Keratinocyte (primary cell): ENCODE measurements at places on chromosomes 1 and 21.

GRCh38 chr21:45539046-45539795 is 3.0 kb downstream of the SLC19A1 start:
- no peak for DNase-seq

GRCh38 chr1:117590273-117590925 is 15.4 kb upstream of the TENT5C start:
- no peak for DNase-seq

- DNase-seq = no peak
These were observed 51.0 kb downstream of the COL18A1 start for GRCh38 chr21:45455674-45456583.

DNA sequence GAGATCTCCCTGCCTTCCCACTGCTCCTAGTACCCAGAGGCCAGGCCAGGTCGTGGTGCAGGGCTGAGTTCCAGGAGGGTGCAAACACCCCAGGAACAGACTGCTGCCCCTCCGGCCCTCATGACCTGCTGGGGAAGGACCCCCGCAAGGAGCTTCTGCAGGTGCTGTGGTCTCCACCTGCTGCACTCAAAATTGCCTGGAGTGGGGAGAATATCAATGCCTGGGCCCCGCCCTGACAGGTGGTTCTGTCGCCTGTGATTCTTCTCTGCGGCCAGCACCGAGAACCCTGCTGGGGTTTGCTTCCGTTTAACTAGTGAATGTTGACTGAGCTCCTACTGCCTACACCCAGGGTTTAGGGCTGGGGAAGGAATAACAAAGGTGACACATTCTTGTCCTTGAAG is 2.1 kb upstream of the TFF3 start:
- no peak for DNase-seq

DNA sequence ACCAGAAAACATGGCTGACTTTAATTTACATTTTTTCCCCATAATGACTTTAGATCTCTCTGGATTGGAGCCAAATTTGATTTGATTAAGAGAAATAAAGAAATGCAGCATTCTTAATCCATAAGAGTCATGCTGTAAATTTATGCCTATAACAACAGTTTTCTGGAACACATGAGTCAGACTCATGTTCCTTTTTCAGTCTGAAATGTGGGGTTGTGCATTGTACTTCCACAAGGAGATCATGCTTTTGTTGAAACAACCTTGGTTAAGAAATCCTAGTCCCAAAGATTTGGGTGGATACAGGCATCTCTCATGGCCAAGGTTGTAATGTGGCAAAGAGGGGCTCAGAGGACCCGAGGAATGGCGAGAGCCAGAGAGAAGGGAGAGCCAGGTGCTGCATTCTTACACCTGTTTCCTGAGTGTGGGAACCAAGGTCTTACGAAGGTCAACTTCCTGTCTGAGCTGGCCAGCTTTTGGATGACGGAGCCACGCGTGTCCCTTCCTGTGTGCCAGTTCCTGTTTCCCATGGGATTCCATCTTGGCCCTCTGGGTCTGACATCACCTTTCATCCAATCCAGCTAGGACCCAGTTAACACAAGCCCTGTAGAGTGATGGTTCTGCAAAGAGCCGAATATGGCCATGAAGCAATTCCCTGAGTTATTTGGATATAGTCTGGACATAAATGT is 23.1 kb downstream of the CLDN14 start:
- DNase-seq = no peak

DNA sequence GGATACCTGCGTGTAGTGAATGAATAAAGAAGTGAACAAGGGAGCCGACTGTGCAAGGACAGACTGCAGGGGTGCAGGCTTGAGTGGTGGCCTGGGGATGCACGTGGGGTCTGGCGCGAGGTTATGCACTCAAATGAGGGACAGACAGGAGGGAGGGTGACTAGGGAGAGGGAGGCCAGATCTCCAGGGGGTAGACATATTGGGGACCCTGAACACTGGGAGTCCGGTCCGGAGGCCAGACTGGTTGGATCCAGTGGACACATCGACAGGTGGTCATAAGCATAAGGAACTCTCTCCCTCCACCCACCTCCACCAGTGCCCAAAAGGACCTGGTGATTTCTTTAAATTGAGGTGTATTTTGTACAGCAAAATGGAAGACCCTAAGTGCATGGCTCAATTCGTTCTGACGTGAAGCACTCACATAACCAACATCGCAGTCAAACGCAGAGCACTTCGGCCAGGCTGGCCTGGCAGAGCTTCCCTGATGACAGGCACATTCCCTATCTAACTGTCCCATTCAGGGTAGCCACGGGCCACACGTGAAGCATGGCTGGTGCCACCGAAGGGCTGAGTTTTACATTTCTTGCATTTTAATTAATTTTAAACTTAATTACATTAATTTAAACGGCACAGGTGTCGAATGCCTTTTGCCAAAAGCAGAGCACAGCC is 14.0 kb downstream of the WNT3A start:
- DNase-seq = no peak

GRCh38 chr1:206002871-206003801 is at the start of gene RAB7B:
Gene RAB7B, minus strand, starts transcription at chr1:206003395. Its CDS starts 9,260 bp downstream, at chr1:205994135.
- no peak for DNase-seq

DNA sequence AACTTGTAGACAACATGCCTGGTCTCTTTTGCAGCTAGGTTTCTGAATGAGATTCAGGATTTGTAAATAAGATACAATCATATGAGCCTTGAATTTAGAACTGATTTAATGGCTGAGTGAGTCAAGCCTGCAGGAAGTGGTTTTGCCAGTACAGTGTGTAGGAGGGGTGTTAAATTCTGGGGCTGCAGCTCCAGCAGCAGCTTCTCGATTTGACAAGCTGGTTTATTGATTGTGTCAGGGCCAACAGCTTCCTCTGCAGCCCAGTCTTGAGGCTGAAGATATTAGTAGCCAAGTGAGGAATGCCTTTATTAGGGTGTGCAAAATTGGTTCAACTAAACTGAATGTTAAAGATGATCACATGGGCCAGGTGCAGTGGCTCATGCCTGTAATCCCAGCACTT is 11.5 kb upstream of the PLA2G5 start:
- peak; percentile 32 for DNase-seq

- DNase-seq = no peak
These were observed 73.4 kb downstream of the SCCPDH start for GRCh38 chr1:246797597-246797996.

DNA sequence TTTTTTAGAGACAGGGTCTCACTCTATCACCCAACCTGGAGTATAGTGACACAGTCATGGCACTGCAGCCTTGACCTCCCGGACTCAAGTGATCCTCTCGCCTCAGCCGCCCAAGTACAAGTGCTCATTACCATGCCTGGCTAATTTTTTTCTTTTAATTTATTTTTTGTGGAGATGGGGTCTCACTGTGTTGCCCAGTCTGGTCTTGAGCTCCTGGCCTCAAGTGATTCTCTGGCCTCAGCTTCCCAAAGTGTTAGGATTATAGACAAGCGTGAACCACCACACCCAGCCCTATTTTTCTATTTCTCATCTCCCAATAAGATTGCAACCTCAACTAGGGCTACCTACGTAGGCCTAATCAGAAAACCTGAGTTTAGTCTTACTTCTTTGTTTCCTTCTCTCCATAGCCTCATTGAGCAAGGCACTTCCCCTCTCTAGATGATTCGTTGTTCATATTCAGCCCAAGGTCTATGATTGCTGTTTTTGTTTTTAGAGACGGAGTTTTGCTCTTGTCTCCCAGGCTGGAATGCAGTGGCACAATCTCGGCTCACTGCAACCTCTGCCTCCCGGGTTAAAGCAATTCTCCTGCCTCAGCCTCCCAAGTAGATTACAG is 1.1 kb upstream of the KPNA6 start:
- no peak for DNase-seq

DNA sequence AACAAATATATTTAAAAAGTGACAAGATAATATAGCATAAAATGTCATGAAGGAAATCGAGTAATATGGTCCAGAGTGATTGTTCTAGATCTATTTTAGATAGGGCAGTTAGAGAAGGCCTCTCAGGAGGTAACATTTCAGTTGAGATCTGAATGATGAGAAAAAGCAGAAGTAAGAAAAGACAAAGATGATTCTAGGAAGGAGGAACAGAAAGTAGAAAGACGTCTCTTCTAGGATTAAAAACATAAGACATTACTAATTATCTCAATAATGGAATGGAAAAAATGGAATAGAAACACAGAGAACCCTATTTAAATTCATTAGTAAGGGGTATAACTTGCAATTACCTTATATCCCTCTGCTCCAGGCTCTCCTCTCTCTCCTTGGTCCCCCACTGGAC is 130.0 kb upstream of the ZNHIT6 start:
- DNase-seq = no peak

GRCh38 chr1:235998812-235999211 is 66.1 kb downstream of the NID1 start:
- no peak for DNase-seq

- no peak for DNase-seq
These were observed 43.8 kb upstream of the DIP2A start for GRCh38 chr21:46414965-46415275.

GRCh38 chr1:224052772-224053171 is 61.1 kb upstream of the FBXO28 start:
- no peak for DNase-seq

- DNase-seq = no peak
These were observed 19.3 kb downstream of the SH2D2A start for GRCh38 chr1:156797212-156797871.

- DNase-seq = no peak
These were observed 53.6 kb downstream of the MAB21L3 start for GRCh38 chr1:116164604-116165368.

- DNase-seq = no peak
These were observed 95.8 kb downstream of the KCNN3 start for GRCh38 chr1:154774175-154774855.

DNA sequence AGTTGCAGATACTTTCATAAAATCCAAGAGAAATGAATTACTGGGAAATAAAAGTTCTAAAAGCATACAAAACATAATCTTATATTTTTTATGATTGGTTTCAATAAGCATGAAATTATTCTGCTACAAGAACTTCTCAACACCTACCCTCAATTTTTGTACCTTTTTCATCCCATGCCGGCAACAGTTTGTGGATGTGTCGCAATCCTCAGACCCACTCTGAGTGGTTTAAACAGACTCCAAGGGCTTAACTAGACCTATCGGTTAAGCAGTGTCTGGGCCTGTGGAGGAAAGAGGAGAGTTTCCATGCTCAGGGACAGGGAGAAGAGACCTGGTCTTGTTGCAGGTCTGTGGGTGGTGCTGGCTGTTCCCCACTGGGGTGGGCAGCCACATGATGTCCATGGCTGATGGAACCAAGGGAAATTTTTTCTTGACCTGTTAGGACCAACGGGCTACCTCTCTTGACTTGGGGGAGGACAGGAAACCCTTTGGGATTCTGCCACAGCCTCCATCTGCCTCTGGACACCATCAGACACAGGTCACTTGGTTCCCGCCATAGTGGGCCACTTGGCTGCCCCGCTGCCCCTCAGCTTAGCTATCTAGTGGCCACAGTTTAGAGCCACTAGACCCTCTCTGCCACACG is 81.1 kb upstream of the CLDN14 start:
- DNase-seq = no peak

DNA sequence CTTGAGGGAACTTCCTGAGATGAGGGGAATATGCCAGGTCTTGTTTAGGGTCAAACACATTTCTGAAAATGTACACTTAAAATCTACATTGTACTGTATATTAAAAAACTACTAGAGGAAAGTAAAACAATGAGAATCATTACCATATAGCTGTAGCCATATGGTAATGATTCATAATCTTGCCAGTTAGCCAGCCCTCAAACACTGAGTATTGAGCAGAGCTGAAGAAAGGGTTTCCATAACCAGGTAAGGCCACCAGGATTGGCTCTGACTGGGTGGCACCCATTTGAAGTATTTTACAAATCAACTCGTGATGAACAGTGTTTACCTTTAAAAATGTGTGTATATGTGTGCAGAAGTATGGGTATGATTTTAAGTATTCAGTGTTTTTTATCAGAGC is 226.7 kb downstream of the SLC45A1 start:
- DNase-seq = no peak

GRCh38 chr1:56289260-56289659 is 290.1 kb downstream of the PLPP3 start:
- no peak for DNase-seq

- no peak for DNase-seq
These were observed 112.2 kb upstream of the GJB5 start for GRCh38 chr1:34642679-34643078.

GRCh38 chr1:9229549-9229948 is 5.0 kb upstream of the H6PD start:
- DNase-seq = no peak

GRCh38 chr1:55015731-55016620 is 17.2 kb downstream of the BSND start:
- DNase-seq = no peak

- DNase-seq = no peak
These were observed 25.2 kb upstream of the TDRD10 start for GRCh38 chr1:154476791-154477190.

DNA sequence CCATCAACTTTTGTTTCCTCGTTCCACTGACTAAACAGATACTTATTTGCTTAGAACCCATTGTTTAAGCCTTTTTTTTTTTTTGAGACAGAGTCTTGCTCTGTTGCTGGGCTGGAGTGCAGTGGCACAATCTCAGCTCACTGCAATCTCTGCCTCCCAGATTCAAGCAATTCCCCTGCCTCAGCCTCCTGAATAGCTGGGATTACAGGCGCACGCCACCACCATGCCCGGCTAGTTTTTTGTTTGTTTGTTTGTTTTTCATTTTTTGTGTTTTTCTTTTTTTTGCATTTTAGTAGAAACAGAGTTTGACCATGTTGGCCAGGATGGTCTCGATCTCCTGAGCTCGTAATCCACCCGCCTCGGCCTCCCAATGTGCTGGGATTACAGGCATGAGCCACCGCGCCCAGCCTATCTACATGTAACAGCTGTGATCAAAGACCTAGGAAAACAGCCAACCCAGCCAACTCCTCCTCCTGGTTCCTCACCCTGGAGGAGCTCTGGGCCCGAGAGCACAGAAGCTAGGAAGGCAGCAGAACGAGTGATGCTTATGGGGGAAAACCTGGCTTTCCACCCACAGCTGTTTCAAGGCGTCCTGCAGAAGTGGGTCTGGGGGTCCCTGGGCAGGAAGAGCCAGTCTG is 32.9 kb downstream of the KCNN3 start:
- DNase-seq = no peak

GRCh38 chr21:15839026-15839425 is 109.2 kb downstream of the USP25 start:
- no peak for DNase-seq

- no peak for DNase-seq
These were observed 90.3 kb upstream of the DUSP10 start for GRCh38 chr1:221832151-221832550.

- DNase-seq = no peak
These were observed 14.2 kb downstream of the CLIC4 start for GRCh38 chr1:24759492-24759891.

DNA sequence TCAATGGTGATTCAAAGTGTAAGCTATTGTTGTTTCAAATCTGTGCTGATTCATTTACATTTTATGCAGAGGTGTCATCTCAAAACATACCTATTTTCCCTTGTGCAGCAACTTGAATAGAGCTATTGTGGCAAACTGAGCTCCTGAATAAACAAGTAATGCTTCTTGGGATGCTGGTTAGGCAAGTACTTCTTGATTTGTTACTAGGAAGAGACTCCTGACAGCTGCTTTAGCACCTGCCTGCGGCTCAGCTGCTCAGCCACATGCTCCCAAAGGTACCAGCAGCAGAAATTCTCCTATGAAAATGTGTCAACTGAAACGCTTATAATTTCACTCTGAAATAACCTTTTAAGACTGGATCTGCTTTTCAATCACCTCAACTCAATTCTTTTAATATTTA is 352.3 kb downstream of the RYR2 start:
- DNase-seq = no peak

- no peak for DNase-seq
These were observed 52.2 kb downstream of the SDC3 start for GRCh38 chr1:30856260-30856790.

- DNase-seq = no peak
These were observed 7.7 kb downstream of the RPE65 start for GRCh38 chr1:68442006-68442405.
